ENCODE measurements at places on chromosomes 3 and 15. TPM values are rescaled to one million over a fixed set of nuclear protein-coding genes. Genes with fewer than 3 reads are reported as not detected.

GRCh38 chr15:69909719-69910444, 187.8 kb downstream of the TLE3 start:
- no peak for DNase-seq

GRCh38 chr3:127100459-127101410, 92.2 kb upstream of the PRR23E start:
- no peak for DNase-seq

GRCh38 chr3:158261371-158261991, 151.6 kb downstream of the RSRC1 start:
- DNase-seq, result no peak

Gene ARNT2
- 4.9 TPM for total RNA-seq

Data from left colon (tissue), 2 donors.